ENCODE measurements at places on chromosomes 16 and 17. TPM values are rescaled to one million over a fixed set of nuclear protein-coding genes. Genes with fewer than 3 reads are reported as not detected.
A peak's percentile ranks its signal among the peaks of the same experiment; 100 is the strongest.

DNA sequence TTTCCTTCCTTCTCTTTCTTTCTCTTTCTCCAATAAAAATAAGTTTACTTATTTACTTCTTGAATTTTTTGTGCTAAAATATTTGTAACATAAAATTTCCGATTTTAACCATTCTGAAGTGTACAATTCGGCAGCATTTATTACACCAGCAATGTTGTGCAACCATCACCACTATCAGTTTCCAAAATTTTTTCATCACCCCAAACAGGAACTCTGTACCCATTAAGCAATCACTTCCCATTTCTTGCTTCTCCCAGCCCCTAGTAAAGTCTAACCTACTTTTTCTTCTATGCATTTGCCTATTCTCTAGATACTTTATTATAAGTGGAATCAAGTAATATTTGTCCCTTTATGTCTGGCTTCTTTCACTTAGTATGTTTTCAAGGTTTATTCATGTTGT lies 2.5 kb upstream of the HP start:
- H3K27ac ChIP-seq, result no peak overlapping the region
- DNase-seq, result no peak
- no peaks in the 10 kb centered on the region for H3K36me3 ChIP-seq
- no peaks in the 10 kb centered on the region for H3K4me1 ChIP-seq
- H3K4me3 ChIP-seq, result no peak overlapping the region

- H3K4me1 ChIP-seq, result peaks cover 7% of the 10 kb centered on the region
- H3K27ac ChIP-seq, result no peak overlapping the region
- peak; percentile 81 for DNase-seq
Observed at GRCh38 chr16:54077050-54077821, 209.4 kb downstream of the IRX3 start.

DNA sequence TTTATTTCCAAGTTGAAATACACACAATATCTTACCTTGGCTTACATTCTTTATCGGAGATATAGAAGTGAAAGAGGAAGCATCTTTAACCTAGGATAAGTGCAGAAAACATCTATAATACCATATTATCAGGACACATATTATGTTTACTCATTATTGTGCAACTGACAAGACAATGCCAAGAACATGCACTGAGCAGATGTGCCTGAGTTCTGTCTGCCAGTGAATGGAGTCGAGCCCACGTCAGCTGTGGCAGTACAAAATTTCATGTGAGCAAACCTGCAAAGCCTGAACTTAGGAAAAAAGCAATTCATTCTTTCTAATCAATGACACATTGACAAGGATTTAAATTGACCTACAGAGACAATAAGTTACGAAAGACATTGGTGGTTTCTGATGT lies 154.4 kb downstream of the AXIN2 start:
- H3K27me3 ChIP-seq, result no peaks in the 10 kb centered on the region
- DNase-seq, result no peak
- no peaks in the 10 kb centered on the region for H3K36me3 ChIP-seq
- no peaks in the 10 kb centered on the region for H3K4me1 ChIP-seq
- no peak overlapping the region for H3K4me3 ChIP-seq

The AATK gene
- total RNA-seq, result not detected

DNA sequence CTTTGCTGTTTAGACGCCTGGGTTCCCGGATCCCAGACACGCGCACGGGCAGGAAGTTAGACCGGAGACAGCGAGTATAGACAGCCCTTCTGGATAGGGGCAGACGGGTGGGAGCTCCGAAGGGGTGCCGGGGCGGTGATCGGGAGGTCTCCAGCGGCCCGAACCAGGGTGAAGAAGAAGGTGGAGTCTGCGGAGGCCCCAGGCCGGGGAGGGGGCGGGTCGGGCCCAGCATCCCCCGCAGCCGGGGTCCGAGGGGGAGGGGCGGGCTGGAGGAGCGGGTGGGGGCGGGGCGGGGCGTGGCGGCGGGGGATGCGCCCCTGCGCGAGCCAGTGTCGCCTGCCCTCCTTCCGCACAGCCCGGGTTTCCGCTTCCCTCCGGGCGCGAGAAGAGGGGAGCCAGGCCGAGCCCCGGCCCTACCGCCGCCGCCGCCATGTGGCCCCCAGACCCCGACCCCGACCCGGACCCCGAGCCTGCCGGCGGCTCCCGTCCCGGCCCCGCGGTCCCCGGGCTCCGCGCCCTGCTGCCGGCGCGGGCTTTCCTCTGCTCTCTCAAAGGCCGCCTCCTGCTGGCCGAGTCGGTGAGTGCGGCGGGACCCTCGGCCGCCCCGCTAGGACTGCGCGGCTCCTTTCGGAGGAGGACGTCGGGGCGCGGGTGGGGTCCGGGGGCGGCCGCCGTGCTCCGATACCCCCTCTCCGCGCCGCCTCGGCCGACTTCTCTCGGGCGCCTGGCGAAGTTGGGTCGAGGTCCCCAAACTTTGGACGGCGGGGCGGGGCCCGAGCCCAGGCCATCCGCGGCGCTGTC lies at the start of gene CMTM3:
Gene CMTM3 (plus strand): TSS at position 329 of the 801 bp plus-strand sequence. CDS start 102 bp downstream, at position 431.
- H3K4me3 ChIP-seq, result peak within 1 kb of the TSS; percentile 74
- H3K27ac ChIP-seq, result peak within 1 kb of the TSS; percentile 88
- peaks cover 10% of the 10 kb centered on the region for H3K36me3 ChIP-seq
- peaks cover 21% of the 10 kb centered on the region for H3K4me1 ChIP-seq

GRCh38 chr17:37025238-37025637 lies 76.5 kb downstream of the AATF start:
- DNase-seq, result no peak
- H3K27ac ChIP-seq, result no peak overlapping the region
- H3K4me1 ChIP-seq, result no peaks in the 10 kb centered on the region
- no peak overlapping the region for H3K4me3 ChIP-seq
- peaks cover 4% of the 10 kb centered on the region for H3K36me3 ChIP-seq

The PRR15L gene
- not detected for total RNA-seq

GRCh38 chr17:29155227-29155965 lies 24.8 kb downstream of the MYO18A start:
- H3K27me3 ChIP-seq, result no peaks in the 10 kb centered on the region
- H3K36me3 ChIP-seq, result no peaks in the 10 kb centered on the region
- DNase-seq, result peak; percentile 61
- H3K4me1 ChIP-seq, result peaks cover 65% of the 10 kb centered on the region
- H3K4me3 ChIP-seq, result no peak overlapping the region

GRCh38 chr16:1443403-1443973 lies 868 bp downstream of the CCDC154 start:
- DNase-seq, result no peak
- no peaks in the 10 kb centered on the region for H3K27me3 ChIP-seq
- H3K4me1 ChIP-seq, result no peaks in the 10 kb centered on the region
- H3K27ac ChIP-seq, result no peak overlapping the region

DNA sequence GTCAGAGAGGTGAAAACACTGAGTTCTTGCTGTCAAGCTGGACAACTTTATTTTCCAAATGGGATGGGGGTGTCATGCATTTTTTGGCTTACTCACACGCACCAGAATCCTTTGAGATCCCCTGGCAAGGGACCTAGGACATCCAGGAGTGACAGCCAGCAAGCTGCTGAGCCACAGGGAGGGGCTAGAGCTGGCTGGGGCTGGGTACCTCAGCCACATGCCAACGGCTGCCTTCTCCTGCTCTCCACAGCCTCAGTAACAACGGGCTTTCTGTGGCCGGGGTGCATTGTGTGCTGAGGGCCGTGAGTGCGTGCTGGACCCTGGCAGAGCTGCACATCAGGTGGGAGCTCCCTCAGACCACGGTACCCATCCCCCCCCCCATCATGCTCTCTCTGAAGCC lies 47.6 kb downstream of the NLRC5 start:
- no peak for DNase-seq
- no peaks in the 10 kb centered on the region for H3K27me3 ChIP-seq
- H3K4me1 ChIP-seq, result peaks cover 13% of the 10 kb centered on the region
- H3K27ac ChIP-seq, result no peak overlapping the region
- peaks cover 21% of the 10 kb centered on the region for H3K36me3 ChIP-seq

DNA sequence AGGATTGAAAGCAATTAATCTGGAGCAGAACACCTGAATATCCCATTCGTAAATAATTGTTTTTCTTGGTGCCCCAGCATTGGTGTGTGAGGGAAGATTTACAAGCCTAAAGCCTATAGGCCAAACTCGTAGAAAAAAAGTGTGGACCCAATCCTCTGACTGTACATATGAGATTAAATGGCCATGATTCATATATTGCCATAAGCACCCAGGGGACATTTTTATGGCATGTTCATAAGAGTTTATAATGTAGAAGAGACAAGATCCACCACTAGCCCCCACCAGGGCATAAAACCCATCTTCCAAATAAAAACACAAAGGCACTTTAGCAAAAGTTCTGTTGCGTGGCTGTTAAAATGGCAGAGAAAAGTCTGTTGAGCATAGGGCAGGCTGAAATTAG lies 15.5 kb upstream of the SALL1 start:
- H3K36me3 ChIP-seq, result no peaks in the 10 kb centered on the region
- H3K4me3 ChIP-seq, result no peak overlapping the region
- no peaks in the 10 kb centered on the region for H3K27me3 ChIP-seq

- no peaks in the 10 kb centered on the region for H3K36me3 ChIP-seq
- no peaks in the 10 kb centered on the region for H3K27me3 ChIP-seq
- no peak overlapping the region for H3K27ac ChIP-seq
- DNase-seq, result peak; percentile 55
- no peak overlapping the region for H3K4me3 ChIP-seq
Observed at GRCh38 chr16:47848421-47849109, 307.2 kb downstream of the ABCC12 start.

DNA sequence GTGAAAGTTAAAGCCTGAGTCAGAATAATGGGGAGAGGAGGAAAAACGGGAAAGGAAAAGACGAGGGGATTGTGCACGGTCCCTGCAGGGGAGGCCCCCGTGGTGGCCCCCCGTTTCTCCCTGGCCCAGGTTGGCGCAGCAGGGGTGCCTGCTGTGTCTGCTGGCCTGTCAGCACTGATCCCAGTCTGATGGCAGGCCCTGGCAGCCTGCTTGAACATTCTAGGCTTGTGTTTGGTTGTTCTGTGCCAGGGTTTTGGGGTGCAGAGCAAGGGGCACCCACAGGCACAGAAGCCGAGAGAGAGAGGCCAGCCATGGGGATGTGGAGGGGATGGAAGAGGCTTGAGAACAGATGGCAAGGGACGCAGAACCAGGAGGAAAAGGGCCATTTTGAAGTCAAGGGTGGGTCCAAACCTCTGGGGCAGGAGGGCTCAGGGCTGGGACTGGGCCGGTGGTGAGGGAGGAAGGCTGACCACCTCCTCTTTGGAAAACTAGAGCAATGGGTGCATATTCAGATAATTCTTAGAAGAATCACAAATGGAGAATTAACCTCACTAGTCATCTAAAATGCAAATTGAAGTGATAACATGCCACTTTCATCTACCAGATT lies 35.9 kb downstream of the TBX4 start:
- H3K4me3 ChIP-seq, result no peak overlapping the region
- H3K27ac ChIP-seq, result no peak overlapping the region
- peaks cover 12% of the 10 kb centered on the region for H3K4me1 ChIP-seq
- no peaks in the 10 kb centered on the region for H3K36me3 ChIP-seq
- H3K27me3 ChIP-seq, result 0 out of 2 replicates have a peak, but pooled peaks cover 4% of the 10 kb centered on the region

The CRHR1 gene
- not detected for total RNA-seq

The ARMC7 gene
- 1.8 TPM for total RNA-seq

GRCh38 chr17:33079201-33079600 lies 87.6 kb downstream of the SPACA3 start:
- no peaks in the 10 kb centered on the region for H3K4me1 ChIP-seq
- H3K27me3 ChIP-seq, result no peaks in the 10 kb centered on the region
- H3K36me3 ChIP-seq, result no peaks in the 10 kb centered on the region

The NPIPB9 gene
- 0.56 TPM for total RNA-seq

The TPSG1 gene
- total RNA-seq, result not detected

- no peak overlapping the region for H3K4me3 ChIP-seq
- no peaks in the 10 kb centered on the region for H3K36me3 ChIP-seq
- H3K4me1 ChIP-seq, result peaks cover 2% of the 10 kb centered on the region
- H3K27me3 ChIP-seq, result peaks cover 26% of the 10 kb centered on the region
- no peak overlapping the region for H3K27ac ChIP-seq
Observed at GRCh38 chr16:84194470-84195200, 3.7 kb downstream of the ADAD2 start.

DNA sequence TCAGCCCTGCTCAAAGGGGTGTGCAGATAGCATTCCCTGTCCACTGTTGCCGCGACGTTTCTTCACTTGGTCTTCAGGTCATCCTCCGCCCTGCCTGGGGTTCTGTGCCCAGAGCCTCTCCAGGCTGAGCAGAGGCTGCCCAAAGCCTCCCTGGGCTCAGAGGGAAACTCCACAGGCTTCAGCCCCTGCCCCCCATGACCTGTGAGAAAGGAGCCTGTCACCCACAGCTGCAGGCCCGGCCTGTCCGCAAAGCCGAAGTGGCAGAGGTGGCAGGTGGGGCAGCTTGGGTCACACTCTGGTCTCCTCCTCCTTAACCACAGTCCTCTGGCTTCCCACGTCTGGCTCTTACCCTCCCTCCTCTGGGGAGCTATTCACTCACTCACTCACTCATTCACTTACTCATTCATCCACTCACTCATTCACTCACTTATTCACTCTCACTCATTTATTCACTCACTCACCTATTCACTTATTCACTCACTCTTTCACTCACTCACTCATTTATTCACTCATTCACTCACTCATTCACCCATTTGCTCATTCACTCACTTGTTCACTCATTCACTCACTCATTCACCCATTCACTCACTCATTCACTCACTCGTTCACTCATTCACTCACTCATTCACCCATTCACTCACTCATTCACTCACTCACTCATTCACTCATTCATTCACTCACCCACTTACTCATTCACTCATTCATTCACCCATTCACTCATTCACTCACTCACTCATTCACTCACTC lies 7.1 kb upstream of the CPSF4L start:
- no peak for DNase-seq
- H3K4me1 ChIP-seq, result no peaks in the 10 kb centered on the region
- no peak overlapping the region for H3K27ac ChIP-seq
- no peaks in the 10 kb centered on the region for H3K36me3 ChIP-seq
- no peak overlapping the region for H3K4me3 ChIP-seq

GRCh38 chr16:57985204-57986181 lies 14.6 kb upstream of the CNGB1 start:
- H3K27ac ChIP-seq, result no peak overlapping the region
- no peaks in the 10 kb centered on the region for H3K36me3 ChIP-seq
- peaks cover 2% of the 10 kb centered on the region for H3K4me1 ChIP-seq
- no peak for DNase-seq

The DNAI2 gene
- not detected for total RNA-seq

DNA sequence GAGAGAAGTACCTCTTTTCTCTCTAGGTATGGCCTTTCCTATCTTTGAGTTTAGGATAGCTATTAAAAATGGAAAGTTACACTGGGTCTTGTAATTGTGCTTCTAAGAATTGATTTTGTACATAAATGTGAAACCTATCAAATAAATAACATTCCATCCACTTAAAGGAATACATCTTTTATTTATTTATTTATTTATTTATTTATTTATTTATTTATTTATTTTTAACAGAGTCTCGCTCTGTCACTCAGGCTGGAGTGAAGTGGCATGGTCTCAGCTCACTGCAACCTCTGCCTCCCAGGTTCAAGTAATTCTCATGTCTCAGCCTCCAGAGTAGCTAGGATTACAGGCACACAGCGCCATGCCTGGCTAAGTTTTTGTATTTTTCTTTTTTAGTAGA lies 1114.0 kb upstream of the EEF2KMT start:
- H3K27ac ChIP-seq, result no peak overlapping the region
- no peak for DNase-seq
- H3K36me3 ChIP-seq, result no peaks in the 10 kb centered on the region

DNA sequence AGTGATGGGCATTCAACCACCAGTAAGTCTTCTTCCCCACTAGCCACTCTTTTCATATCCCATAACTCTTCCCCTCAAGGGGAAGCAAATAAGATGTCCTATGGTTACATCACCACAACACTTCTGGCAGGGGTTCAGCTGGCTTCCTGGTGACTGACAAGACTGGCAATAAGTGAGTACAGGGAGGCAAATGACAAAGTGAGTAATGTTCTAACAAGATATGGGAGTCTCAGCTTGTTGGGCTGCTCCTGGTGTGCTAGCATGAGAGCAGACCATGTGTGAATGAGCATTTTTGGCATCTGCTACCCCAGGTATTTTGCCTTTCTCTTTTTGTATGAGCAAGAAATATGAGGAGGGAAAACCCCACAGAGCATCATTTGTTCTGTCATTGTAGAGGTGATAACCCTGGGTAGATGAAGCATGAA lies 9.9 kb downstream of the TMIGD1 start:
- no peak overlapping the region for H3K4me3 ChIP-seq
- DNase-seq, result no peak
